ENCODE measurements at places on chromosomes 7 and 10.

DNA sequence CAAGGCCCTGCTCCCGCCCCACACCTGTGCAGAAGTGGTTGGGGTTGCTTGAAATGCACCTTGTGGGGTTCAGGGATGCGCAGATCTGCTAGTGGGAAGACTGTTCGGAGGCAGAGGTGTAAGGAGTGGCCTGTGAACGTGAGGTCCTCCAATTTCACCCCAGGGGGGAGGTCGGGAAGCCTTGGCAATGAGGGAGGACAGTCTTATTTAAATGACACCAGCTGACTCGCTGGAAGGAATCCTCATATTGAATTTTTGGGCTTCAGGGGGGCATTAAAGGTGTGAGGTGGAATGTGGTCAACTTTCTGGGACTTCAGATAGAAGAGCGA lies 218.8 kb upstream of the CELF2 start:
- no peak for DNase-seq

GRCh38 chr7:107494315-107494751 lies 24.5 kb downstream of the GPR22 start:
- DNase-seq, result no peak

- peak; percentile 59 for DNase-seq
Observed at GRCh38 chr10:72254813-72255568, 18.7 kb upstream of the DDIT4 start.

DNA sequence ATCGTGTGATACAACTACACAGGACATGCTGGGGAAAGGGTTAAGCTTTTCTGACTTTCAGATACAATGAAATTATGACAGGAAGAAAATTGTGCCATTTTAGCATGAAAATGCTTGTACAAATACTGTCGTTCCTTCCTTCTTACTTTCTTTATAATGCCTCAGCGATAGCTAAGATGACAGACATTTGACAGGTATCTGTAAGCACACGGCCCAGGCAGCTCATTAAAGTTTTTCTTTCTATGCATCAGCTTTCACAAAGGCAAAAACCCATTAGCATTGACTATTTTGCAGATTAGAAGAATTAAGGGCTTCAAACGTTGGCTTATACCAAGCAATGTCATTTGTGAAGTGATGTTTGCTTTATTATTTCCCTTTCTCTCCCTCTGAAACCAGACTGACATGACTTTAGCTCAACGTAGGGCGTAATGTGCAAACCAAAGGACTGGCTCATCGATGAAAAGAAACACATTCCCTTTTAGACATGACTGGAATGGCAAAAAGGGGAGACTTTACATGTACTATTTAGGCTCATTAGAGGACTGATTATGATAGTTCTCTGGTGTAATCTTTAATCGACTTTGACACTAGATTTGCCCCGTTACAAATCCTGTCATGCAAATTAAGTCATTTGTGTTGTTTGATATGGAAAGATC lies 258.4 kb upstream of the SP8 start:
- no peak for DNase-seq

DNA sequence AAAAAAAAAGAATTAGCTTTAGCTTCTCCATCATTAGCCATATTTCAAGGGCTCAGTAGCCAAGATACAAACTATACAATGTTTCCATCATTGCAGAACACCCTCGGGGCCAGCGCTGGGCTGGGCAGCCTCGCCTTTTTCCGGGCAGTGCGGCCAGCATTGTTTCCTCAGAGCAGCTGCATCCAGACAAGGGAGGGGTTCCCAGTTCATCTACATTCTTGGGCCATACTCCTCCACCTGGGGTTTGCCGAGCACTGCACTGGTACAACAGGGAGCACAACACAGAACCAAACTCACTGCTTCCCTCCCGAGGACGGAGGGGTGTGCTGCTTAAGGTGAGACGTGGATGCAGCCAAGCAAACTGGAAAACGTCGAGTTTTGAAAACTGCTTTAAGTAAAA lies 2.4 kb upstream of the PKD1L1 start:
- peak; percentile 65 for DNase-seq

DNA sequence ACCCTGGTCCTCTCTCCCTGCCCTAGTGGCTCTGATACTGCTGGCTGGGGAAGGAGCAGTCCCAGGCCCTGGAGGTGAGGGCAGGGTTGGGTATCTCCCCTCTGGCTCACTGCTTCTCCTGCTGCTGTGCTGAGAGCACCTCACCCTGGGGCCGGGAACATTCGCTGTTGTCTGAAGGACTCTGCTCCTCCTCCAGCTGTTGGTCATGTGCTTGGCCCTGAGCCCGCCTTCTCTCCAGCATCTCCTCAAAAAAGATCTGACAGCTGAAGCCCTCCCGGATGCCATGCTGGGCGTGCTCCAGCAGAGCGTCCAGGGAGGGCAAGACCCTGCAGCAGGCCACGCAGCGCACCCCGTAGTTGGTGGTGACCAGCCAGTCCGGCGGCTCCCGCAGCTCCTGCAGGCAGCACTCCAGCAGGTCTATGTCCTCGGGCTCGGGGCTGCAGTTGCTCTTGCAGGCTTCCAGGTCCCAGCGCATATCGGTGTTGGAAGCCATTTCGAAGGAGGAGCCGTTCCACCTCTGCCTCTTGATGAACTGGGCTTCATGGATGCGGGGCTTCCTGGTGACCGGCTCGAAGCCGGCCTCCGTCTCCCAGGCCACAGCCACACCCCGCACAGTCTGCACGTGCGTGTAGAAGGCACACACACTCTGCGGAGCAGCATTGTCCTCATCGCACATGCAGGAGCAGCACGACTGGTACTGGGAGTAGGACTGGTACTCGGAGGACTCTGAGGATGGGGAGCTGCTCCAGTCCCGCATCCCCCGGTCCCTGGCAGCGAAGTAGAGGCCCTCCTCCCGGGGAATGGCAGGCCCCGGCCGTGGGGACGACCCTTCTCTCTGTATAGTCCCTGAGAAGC lies 2.1 kb downstream of the FAM170B start:
- DNase-seq, result no peak

DNA sequence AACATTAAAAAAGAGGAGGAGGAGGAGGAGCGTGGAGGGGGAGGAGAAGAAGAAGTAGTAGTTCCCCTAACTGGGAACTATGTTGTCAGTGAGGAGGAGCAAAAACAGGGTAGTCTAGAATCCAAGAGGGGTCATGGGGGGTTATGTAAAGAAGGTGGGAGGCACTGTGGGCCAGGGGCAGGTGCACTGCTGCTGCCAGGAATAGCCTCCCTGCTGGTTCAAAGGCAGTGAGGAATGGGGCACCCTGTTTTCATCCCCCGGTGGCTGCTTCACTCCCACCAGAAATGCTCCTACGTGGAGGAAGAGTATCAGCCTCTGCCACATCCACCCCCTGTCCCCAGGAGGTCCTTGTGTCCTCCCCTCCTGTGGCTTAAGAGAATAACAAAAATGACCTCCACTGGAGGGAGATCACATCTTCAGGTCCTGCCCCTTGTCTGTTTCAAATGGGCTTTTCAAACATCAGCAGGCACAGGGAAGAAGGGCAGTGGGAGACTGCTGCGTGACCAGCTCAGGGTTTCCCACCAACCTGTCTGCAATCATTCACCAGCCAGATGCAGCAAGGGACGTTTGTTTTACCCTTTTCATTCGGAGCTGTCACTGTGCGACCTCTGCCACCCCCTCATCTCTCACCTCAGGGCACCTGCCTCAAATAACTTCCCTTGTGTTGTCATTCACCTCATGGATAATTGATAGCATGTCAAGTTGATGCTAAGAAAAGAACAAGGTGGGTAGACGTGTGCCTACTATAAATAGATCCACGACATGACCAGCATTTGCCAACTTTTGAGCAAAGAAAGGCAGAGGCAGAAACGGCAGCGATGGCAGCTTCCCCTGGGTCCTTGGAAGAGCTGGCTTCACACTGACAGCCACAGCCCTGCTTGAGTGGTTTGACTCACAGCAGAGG lies 92.6 kb downstream of the DGKI start:
- DNase-seq, result no peak

DNA sequence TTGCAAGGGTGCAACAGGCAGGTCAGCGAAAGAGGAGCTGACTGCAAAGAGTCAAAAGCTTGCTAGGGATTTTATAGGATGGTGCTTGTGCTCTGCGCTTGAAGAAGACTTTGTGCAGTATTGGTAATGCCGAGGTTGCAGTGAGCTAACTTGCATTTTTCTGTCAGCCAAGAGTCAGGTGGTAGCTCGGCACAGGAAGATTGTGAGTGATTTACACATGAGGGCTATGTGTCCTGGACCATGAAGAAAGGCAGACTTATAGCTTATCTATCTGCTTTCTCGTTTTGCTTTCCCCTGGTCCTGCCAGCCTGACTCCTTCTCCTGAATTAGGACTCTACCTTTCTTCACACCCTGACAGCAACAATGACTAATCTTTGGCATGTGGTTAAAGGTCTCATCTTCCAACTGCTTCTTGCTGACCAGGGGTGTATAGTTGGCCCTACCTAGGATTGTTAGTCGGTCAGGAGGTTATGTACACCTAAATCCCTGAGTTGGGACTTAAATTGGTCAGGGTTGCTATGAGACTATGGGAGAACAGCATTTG lies 4.1 kb upstream of the SYPL1 start:
- DNase-seq, result no peak

DNA sequence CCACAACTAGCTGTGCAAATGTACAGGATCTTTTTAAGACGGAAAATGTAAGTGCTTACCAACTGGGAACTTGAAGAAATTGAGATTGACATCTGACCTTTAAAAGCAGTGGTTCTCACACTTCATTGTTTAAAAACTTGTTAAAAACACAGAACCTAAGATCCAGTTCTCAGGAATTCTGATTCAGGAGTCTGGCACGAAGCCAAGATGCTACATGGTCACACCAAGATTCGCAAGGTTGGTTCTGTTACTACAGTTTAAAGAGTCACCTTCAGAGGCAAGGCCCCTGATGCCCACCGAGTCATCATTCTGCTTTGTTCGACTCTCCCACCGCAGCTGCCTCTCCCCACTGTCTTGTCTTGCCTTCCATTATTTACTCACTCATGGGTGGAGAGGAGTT lies 113.3 kb downstream of the GLI3 start:
- DNase-seq, result no peak
